ENCODE measurements at places on chromosomes 7 and 10.

DNA sequence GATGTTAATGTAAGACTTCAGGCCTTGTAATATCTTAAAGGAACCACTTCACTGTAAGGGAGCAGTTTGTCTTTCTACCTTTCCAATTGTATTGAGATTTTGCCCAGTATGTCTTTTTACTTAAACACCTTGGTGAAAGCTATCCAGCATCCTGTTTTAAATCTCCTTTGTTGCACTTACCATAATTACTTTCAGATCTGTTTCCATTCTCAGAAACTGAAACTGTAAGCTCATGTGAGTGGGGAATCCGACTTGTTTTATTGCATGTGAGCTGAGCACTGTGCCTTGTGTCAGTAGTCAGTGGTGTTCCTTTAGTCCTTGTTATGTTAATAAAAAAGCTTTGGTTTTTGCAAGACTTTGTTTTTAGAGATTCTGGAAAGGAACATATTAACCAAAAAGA is 42.2 kb downstream of the BMPR1A start:
- no peak for DNase-seq

DNA sequence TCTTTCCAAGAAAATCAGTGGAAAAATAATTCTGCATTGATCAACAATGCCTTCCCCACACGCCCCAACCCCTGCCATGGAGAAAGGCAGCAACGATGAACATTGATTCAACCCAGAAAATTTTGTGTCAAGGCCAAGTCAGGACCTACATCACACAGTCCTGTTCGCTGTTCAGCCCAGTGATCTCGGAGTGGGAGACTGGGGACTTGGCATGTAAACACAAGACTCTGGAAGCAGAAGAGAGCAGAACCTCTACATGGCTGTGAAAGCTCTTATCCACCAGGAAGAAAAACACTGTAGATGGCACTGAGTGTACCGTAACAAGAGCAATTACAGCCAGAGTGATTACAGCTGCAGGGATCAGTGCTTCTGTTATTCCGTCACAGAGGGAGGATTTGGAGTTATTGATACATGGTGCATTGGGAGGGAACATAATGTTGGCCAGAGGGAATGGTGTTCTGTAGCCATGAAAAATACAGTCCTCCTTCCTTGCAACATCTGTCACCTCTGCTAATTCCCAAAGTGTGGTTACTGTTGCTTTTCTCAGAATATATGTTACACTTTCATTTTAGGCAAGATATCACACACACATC is 136.6 kb downstream of the IQUB start:
- no peak for DNase-seq

- DNase-seq: no peak
Observed at GRCh38 chr7:143040209-143040715, 11.9 kb upstream of the OR6V1 start.

GRCh38 chr10:23534326-23534725 is 95.5 kb downstream of the OTUD1 start:
- DNase-seq: no peak

GRCh38 chr7:158109364-158110033 is 478.1 kb downstream of the PTPRN2 start:
- DNase-seq: no peak
